Activated CD8-positive, alpha-beta memory T cell treated with anti-CD3 and anti-CD28 coated beads for 24 hours (primary cell): ENCODE measurements at places on chromosomes 6 and 20.

- peak; percentile 50 for DNase-seq
These were observed 7.7 kb upstream of the VSX1 start for GRCh38 chr20:25089662-25090061.

- no peak for DNase-seq
These were observed 51.5 kb downstream of the PREX1 start for GRCh38 chr20:48776306-48776705.

- no peak for DNase-seq
These were observed 85.3 kb downstream of the ASXL1 start for GRCh38 chr20:32443386-32443974.

- no peak for DNase-seq
These were observed 233.5 kb upstream of the AGPAT4 start for GRCh38 chr6:161507375-161507774.

DNA sequence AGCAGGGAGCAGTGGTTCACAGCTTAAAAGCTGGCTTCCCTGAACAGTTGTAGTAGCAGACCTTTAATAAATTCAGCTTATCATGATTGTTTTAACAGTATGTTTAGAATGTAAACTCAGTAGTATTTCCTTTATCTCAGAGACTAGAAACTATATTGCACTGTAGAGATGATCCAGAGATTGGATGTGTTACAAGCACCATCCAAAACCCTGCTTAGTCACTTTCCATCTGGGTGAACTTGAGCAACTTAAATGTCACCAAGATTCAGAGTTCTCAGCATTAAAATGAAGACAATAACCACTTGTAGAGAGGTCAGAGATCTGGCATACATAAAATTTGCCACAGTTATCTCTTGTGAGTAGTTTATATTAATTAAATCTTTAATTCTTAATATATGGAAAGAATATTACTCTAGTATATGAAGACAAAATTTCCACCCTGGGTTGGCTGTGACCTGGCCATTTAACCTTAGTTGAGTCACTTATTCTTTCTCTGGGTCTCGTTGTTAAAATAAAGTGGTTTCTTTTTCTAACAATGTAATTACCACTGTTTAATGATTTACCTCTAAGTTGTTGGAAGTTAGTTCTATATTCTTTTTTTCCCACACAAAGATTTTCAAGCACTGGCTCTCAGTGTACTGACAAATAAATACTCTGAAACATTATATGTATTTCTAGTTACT is 239.2 kb upstream of the FKBP1C start:
- DNase-seq = no peak

DNA sequence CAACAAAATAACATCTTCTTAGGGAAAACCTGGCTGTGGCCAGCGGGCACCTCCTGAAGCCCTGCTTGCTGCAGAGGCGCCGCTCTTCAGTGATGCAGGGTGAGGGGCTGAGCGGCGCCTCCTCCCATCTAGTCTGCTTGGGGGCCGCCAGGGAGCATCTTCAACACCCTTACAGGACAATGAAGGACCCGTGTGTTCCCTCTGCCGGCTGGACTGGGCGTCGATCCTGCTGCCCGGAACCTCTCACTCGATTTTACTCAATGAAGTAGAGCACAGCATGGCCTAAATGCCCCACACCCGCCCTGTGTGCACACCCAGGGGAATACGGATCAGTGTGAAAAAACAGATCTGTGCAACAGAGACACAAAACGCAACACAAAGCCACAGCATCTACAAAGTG is 28.5 kb upstream of the MPC1 start:
- no peak for DNase-seq
